ENCODE measurements at places on chromosomes 4 and X.

- no peak for DNase-seq
Measured at GRCh38 chr4:1556541-1557220, 127.4 kb downstream of the FAM53A start.

- no peak for DNase-seq
Measured at GRCh38 chrX:26783512-26784225, 567.7 kb downstream of the MAGEB5 start.

DNA sequence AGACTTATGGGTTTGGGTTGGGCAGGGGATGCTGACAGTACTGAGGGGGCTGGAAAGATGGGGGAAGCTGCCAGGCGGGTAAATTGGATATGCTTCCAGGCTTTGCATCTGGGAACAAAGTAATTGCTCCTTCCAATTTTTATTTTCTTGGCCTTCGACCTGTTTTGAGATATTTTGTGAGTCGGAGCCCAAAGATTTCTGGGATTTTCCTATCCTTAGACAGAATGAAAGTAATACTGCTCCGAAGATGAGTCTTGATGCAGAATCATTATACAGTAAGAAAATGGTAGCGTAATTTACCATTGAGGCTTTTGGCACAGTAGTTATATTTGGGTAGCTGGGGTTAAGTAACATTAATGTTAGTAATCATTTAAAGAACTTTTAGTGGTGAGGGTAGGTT is 1.4 kb downstream of the SMARCA5 start:
- no peak for DNase-seq

DNA sequence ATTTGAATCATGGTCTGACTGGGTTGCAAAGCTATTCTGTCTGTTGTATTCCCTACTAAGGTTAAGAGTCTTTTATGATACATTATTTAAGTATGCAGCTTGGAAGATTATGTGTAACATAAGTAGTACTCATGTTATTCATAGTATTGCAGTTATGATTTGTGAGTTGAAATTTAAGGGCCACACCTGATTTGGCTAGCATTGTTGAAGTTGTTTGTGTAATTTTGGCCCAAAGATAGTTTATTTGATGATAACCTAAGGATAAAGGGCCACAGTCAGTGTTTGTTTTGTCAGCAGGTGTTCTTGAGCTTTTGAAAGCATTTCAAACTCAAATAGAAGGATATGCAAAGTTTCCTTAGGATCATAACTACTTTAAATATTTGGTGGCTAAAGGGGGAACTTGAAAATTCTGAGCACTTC is 38.9 kb downstream of the NUDT9 start:
- no peak for DNase-seq

DNA sequence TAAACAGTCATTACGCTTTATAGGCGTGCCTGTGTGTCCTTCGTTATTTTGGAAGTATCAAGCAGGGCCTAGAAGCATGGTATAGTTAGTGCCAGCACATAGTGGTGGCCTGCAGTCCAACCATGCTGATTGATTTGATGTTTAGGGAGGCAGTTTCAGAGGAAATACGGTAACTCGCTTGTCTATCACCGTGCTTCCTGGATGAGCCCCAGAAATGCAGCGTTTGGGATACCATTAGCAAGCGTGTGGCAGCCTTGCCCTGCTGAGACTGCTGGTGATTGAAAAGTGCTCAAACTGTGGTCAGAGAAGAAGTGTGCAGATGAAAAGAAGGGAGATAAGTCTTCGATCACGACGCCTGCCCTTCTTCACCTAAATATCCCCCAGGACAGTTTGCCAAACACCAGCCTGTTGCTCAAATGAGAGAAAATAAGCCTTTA is 158.4 kb downstream of the CHIC2 start:
- DNase-seq, result no peak

DNA sequence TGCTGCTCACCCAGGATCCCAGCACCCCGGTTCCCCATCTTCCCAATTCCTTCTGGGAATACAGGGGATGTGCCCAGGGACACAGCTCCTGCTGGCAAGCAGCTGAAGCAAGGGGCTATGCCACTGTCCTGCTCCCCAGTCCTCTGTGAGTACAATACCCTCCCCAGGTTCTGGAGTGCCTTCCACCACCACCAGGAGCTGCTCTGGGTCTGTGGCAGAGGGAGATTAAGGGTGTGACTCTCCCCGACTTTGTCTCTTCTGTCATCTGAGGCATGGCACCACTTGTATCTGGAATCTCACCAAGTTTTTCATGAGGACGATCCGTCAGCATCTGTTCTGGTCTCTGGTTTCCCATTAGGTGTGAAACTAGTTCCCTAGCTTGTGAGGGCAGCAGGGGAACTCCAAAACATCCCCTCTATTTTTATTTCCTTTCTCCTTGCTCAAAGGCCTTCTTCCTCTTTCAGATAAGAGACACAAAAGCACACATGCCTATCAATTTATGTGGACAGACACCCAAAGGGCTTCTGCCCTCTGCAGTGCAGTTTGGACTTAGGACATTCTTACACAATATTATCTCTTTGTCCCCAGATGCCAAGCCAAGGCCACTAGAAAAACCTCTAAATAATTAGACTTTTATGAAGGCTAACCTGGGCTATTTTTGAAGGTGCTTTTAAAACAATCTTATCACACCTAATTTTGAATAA is 26.8 kb downstream of the MGST2 start:
- no peak for DNase-seq

GRCh38 chr4:151694961-151695720 is 65.7 kb downstream of the GATB start:
- no peak for DNase-seq

- no peak for DNase-seq
Measured at GRCh38 chrX:72394518-72395170, 88.9 kb upstream of the CITED1 start.

GRCh38 chrX:47484885-47485284 is 1.9 kb upstream of the ZNF41 start:
- DNase-seq, result no peak

DNA sequence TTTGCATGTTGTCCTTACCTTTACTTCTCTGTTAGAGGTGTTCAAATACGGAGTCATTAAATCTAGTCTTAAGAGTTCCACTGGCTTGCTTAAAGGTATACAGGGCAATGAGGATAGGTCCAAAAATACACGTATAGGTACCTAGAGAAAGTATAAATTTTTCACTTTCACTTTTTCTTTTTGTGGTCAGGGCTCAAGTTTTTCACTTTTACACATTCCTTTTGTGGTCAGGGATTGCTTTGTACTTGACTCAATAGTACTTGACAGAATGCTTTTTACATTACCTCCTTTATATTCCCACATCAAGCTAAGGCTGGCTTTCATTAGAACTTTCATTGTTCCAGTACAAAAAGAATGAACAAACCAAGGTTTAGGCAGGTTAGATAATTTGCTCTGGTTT is 21.7 kb downstream of the TMEM184C start:
- DNase-seq, result no peak

DNA sequence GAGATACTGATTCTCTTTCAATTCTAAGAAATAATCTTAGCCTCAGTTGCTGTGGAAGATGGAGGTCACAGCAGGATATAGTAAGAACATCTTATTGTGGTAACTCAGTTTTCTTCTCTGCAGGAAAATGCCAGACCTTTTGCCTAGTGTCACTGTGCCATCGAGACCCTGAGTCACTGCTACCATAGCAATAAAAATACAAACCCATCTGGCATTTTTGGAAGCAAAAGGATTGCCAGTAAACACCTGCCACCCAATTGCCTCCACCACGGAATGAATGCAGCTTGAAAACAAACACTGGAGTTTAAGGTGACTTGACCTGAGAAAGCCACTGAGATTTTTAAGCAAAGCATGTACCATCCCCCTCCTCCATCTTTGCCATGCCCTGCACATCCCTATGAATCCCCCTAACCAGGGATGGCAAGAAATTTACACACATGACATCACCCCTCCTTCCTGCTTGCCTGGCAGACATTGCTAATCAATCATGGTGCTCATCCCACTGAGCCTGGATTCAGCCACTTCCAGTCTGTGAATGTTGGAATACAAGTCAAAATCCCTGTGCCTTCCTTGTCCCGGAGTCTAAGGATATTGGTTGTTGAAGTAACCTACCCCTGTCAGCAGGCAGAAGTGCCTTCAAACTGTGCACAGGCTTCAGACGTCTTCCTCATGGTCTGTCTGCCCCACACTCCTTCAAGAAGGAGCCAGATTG is 59.6 kb upstream of the MAMLD1 start:
- DNase-seq, result no peak

DNA sequence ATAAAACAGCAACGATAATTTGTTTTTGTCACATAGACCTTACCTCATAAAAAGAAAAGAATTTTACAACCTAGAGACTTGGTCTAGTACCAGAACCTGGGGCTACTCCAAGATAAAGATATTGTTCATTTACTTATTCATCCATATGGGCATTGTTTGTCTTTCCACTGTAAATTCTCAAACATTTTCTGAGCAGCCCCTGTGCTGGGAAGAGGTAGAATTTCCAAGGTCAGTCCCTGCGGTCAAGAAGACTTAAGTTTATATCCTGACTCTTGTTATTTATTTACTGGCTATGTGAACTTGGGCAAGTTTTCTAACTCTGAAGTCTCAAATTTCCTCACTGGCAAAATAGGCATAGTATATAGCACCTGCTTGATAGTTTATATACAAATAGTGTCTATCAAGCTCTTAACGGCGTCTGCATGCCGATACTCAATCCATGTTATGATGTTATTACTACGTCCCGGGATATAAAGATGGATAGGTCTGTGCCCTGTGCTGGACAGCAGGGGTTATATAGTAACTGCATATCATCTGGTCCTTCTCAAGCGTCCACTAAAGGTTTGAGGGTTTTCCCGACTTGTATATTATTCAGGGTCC is 222.1 kb upstream of the TAPT1 start:
- no peak for DNase-seq

- no peak for DNase-seq
Measured at GRCh38 chrX:100615005-100615404, 21.6 kb downstream of the TSPAN6 start.

DNA sequence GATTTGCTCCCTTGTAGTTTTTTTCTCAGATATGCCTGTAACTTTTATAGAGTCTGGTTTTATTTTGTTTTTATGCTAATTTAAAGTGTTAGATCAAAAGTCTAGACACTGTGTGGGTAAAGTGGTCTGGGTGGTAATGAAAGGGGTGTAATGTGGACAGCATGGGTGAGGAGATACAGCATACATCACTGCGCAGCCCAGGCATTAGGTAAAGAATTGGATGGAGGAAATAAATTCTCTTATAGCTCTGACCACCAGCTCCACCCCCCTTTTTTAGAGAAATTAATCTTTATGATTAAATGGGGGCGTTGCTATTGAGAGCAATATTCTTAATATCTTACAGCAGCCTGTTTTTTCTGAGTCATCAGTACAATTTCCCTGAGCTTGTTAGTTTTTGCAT is 163.9 kb upstream of the IGFBP7 start:
- DNase-seq, result no peak

DNA sequence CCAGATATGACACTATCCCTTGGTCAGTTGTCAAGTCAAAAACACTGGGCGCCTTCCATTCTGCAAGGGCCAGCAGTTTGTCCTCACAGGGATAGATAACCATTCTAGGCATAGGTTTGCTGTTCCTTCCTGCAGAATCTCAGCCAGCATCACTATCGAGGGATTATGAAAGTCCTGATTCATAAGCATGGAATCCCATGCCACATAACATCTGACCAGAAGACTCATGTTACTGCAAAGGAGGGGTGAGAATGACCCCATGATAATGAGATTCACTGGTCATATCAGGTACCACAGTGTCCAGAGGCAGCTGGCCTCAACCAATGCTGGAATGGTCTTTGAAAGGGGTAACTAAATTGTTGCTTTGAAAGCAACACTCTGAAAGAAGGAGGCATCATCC is 84.7 kb downstream of the OTC start:
- no peak for DNase-seq

GRCh38 chr4:182272151-182272550 is 28.9 kb downstream of the TENM3 start:
- no peak for DNase-seq

- DNase-seq, result no peak
Measured at GRCh38 chr4:142523111-142523510, 323.0 kb downstream of the INPP4B start.

DNA sequence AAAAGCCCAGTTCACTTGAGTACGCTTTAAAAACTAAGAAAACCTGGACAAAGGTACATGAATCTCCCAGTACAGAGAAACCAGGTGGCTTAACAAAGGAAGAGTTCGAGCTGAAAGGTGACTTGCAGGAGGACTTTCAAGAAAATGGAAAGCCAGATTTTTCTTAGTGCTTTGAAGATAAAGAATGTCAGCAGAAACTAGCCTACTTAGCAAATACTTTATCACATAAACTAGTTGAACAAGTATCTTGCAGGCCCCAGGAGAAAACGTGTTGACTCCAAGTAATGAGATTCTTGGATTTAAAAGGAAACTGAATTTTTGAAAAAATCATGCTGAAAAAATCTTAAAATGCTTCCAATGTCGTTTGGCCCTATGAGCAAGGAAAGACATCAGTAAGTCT is 26.4 kb downstream of the CDKN2AIP start:
- no peak for DNase-seq

- no peak for DNase-seq
Measured at GRCh38 chrX:31333165-31333831, 261.5 kb upstream of the FTHL17 start.

DNA sequence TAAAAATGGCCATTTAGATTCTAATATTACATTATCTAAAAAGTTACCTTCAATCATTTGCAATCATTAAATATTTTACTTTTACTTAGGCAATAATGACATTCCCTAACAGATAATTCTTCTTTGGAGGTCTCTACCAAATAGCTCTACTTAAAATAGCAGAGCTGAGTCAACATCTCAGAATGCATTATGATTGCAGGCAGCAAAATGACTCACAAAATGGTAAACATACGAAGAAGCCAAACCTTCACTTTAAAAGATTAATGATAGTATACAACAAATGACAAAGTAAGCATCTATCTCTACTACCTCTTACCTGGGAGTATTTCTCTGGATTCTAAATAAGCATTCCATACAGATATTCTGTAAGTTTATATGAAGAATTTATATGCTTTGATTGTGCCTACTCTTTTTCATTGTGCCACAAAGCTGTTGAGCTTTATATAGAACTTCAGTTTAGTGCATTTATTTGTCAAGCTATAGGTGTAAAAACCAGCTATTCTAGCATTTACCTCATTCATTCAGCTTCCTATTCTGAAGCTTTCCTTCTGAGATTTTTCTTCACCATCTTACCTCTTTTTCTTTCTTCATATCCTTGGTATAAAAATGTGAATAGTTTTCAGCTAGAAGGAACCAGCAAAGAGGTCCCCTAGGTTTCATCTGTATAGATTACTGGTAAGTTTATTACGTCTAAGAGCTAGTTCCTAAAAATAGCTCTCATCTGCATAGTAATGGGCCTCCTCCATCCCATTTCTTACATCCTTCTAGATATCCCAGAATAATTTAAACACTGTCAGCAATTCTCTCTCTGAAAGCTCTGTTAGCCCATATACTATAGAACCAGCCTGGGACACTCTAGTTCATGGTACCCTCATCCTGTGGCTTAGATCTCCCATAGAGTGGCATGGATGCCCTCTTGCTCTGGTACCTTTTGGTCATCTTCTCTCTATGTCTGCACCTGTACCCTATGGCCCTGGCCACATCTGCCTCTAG is 17.2 kb upstream of the SPCS3 start:
- DNase-seq, result no peak

GRCh38 chr4:169098532-169098931 is 88.5 kb upstream of the CBR4 start:
- DNase-seq, result no peak

Data from stimulated activated CD8-positive, alpha-beta memory T cell treated with anti-CD3 and anti-CD28 coated beads, Interleukin-2, amount 100 ng/mL, for 48 hours (primary cell).